ENCODE measurements at places on chromosomes 2 and 18. TPM values are rescaled to one million over a fixed set of nuclear protein-coding genes. Genes with fewer than 3 reads are reported as not detected.

The RAB6C gene
- not detected for polyA plus RNA-seq

The L3MBTL4 gene
- 1.0 TPM for polyA plus RNA-seq

DNA sequence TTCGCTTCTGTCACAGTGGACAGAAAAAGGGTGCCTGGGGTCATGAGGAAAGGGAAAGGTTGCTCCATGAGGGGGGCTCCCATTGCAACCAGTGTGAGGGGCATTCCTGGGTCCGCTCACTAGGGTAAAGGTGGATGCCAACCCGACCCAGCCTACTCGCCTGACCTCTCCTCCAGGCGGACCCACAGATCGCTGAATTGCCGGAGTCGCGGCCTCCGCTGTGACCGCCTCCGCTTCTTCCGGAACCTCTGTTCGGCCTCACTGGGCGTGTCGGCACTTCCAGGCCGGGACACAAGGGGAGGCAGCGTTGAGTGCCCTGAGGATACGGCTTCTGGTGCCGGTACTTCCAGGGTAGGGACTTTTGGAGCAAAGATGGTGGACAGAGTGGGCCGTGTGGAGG, 57.1 kb downstream of the TRABD2A start:
- no peak for DNase-seq

The SFXN5 gene
- polyA plus RNA-seq, result 5.2 TPM

DNA sequence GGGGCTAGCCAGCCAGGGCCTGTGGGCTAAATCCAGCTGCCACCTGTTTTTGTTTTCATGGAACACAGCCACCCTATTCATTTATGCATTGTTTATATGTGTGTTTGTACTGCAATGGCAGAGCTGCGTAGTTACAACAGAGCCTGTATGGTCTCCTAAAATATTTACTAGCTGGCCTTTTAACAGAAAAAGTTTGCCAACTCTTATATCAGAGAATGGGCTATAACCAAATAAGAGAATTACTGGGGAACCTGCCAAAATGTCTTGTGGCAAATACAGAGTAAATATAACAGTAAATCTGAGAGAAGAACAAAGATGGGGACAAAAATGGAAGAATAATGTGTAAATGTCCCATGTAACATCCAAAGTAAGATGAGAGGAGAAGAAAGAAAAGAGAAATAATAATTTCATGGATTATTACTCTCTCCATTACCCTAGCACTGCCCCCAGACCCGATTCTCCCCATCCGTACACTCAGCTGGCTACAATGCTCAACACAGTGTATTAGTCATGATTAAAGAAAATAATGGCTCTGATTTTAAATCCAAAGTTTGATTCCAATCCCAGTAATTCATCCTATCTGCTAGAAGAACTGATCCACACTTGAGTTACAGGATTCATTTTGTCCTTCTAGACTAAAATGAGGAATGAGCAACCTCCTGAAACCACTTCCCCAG, 249.3 kb downstream of the LRATD1 start:
- DNase-seq, result no peak

The PDE11A gene
- 0.33 TPM for polyA plus RNA-seq

The LRATD1 gene
- polyA plus RNA-seq, result 11.5 TPM

The SAG gene
- polyA plus RNA-seq, result 0.07 TPM

GRCh38 chr18:71374294-71375000, 1085.6 kb downstream of the SOCS6 start:
- DNase-seq, result no peak

GRCh38 chr2:43000242-43001054, 208.1 kb upstream of the HAAO start:
- DNase-seq, result no peak

The REG1B gene
- polyA plus RNA-seq, result not detected

DNA sequence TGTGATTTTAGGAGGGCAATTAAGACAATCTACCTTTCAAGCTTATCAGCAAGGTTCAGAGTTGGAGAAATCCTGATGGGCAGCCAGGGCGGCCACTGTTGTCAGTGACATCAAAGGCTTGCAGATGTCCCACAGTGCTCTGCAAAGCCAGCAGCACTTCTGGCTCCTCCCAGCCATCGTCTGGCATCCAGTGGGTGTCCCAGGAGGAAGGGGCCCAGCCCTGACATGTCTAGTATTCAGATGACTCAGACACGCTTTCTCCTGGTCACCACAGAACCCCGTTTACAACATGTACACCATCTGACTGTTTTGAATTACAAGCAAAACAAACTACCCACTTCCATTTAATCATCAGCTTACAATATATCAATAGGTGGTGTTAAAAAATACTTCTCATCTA, 61.4 kb downstream of the CYRIA start:
- DNase-seq, result no peak

The OSR1 gene
- 10.3 TPM for polyA plus RNA-seq

- no peak for DNase-seq
Measured at GRCh38 chr2:144801325-144801724, 281.4 kb upstream of the ZEB2 start.

DNA sequence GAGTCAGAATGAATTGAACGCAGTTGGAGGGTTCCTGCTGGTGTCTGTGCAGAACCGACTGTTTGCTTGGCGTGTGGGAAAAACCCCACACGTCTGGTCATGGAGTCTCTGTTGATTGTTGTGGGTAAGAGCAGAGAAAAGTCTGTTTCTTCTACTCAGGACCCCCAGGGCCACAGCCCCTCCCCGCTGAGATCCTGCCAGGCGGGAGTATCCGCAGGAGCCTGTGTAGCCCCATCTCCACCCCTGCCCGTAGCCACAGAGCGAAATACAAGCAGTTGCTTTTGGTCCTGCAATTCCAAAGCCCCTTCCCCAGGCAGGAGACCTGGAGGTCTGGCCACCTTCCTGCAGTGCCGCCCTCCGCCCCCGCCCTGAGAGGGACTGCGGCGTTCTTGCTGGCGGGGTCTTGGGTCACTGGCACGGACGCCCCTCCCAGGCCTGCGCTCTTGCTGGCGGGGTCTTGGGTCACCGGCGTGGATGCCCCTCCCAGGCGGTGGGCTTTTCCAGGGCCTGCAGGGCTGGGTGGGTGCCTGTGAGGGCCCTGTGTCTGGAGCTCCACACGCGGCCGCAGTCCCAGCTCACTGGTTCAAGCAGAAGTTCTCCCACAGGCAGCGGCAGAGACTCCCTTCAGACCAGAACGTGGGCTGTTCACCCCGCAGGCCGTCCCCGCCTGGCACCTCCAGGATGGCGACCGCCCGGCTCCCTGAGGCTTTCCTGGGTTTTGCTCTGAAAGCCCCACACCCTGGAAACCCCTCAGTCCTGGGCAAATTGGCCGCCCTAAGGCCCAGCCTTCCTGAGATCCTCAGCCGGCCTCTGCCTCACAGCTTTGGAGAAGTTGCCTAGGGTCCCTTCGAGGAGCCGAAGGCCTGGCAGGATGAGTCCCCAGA, 76.0 kb upstream of the CTDP1 start:
- no peak for DNase-seq

The HEATR5B gene
- 14.2 TPM for polyA plus RNA-seq

The SULT1C2 gene
- 1.2 TPM for polyA plus RNA-seq

GRCh38 chr2:202763916-202764315, 107.7 kb downstream of the ICA1L start:
- DNase-seq, result no peak

- DNase-seq, result no peak
Measured at GRCh38 chr2:172137109-172137508, 34.4 kb upstream of the DLX2 start.
